ENCODE measurements at places on chromosomes 2 and 18.

DNA sequence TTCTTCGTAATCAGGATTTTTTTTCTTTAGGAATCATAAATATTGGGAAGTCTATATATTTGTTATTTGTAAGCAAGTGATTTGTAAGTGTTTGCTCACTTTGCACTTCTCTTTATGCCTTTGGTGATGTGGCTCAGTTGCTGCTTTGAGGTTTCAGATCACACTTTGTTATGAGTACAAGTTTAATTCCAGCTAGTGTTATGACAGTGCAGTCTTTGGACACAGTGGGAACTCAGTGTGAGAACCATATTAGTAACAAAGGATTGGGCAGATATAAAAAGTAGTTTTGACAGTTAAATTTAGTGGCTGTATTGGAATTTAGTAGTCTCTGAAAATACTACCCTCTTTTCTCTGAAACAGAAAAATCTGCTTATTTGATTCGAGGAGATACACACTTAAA, 67.7 kb downstream of the ABI2 start:
- no peak for DNase-seq

- DNase-seq, result no peak
These were observed 25.3 kb downstream of the TMEM131 start for GRCh38 chr2:97970293-97971060.

- no peak for DNase-seq
These were observed 68.1 kb downstream of the CLHC1 start for GRCh38 chr2:55163941-55164390.

GRCh38 chr2:74959106-74959751, 786 bp downstream of the POLE4 start:
- DNase-seq, result no peak

DNA sequence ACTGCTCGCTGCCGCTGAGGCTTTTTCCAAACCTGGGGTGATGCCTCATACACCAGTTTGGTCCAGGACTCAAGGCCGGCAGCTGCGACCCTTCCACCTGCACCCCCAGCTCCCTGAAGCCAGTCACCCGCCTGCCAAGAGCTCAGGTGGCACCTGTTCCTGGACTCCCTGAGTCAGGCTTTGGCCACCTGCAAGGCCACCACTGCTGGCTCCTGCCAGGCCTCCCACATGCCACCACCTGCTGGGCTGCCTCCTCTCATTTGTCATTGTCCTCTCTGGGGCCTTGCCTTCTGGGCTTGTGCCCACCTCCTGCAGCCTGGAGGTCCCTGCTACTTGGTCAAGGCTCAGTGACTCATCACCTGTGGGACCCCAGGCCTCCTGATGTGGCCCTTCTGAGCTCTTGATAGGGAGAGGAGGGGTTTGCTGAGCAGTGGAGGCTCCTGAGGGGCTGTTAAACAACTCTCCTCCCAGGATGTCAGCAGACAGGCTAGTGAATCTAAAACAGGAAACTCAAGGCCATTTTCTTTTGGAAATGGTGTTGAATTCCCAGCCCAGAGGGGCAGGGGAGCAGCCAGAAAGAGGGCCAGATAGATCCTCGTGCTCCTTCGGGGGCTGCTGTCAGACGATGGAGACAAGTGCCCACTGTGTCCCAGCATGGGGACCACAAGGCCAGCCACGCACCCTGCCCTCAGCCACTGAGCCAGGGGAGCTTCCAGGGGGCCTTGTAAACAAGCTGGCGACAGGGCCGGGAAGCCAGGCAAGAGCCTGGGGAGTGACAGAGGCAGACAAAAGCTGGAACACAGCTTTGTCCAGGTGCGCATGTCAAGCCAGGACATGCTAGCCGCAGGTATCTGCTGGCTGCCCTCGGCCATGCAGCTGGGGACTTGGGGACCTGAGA, 416.8 kb downstream of the LRATD1 start:
- DNase-seq, result no peak

Measured in GM12891 (cell line).